ENCODE measurements at places on chromosomes 2 and 18.

DNA sequence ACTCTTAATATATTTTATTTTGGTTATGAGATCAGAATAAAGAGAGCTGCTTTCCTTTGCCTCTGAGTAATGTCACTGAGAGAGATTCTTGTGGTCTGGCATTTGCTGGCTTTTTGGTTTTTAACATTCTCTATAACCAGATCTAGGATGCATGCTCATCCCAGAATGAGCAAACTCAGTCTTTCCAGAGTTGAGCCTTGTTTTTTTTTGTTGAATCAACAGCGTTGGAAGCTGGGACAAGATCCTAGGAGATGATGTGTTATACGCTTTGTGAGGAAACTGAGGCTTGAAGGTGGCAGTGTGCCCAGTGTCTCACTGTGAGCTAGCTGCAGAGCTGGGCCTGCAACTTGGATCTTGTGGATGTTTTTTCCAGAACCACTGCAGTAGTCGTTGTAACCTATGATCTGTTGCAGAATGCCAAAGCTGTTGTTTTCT lies 19.5 kb downstream of the MYO1B start:
- ATAC-seq, result no peak

- no peak for ATAC-seq
These were observed 287.9 kb upstream of the TRIB2 start for GRCh38 chr2:12428786-12429185.

DNA sequence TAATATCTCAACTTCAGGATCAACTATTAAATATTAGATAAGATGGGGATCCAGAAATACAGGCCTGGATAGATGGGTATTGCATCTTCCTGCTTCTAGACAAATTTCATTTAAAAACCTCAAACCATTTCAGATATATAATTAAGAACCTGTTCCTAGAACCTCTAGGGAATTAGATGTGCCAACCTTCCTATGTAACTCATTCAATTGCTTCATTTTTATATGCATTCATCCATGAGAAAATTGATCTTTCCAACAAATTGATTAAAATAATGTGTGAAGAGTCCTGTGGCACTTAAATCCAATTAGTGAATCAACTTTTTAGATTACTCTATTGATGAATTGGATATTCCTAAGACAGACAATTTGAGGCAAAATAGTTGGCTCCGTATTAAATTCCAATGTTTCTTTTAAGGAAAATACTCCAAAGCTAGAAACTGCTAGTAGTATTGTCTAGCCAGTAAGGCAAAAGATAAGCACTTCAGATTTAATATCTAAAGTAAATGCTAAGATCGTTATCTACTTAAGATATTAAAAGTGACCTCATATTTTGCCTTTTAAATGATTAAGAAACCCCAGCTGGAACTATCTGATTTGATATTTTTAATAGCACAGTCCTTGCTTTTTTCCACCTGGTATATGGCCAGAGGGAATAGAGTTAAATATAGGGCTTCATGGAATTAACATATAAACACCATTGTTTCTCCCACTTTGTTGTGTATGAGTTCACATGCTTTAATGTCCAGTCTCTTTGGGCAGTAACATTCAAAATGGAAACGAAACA lies 35.8 kb downstream of the DARS1 start:
- ATAC-seq, result no peak

- no peak for ATAC-seq
These were observed 63.0 kb upstream of the SMAD2 start for GRCh38 chr18:47993409-47993808.
